ENCODE measurements at places on chromosomes 7 and 10.
A peak's percentile ranks its signal among the peaks of the same experiment; 100 is the strongest.

GRCh38 chr7:138205614-138206150, 129.4 kb downstream of the AKR1D1 start:
- DNase-seq, result no peak

DNA sequence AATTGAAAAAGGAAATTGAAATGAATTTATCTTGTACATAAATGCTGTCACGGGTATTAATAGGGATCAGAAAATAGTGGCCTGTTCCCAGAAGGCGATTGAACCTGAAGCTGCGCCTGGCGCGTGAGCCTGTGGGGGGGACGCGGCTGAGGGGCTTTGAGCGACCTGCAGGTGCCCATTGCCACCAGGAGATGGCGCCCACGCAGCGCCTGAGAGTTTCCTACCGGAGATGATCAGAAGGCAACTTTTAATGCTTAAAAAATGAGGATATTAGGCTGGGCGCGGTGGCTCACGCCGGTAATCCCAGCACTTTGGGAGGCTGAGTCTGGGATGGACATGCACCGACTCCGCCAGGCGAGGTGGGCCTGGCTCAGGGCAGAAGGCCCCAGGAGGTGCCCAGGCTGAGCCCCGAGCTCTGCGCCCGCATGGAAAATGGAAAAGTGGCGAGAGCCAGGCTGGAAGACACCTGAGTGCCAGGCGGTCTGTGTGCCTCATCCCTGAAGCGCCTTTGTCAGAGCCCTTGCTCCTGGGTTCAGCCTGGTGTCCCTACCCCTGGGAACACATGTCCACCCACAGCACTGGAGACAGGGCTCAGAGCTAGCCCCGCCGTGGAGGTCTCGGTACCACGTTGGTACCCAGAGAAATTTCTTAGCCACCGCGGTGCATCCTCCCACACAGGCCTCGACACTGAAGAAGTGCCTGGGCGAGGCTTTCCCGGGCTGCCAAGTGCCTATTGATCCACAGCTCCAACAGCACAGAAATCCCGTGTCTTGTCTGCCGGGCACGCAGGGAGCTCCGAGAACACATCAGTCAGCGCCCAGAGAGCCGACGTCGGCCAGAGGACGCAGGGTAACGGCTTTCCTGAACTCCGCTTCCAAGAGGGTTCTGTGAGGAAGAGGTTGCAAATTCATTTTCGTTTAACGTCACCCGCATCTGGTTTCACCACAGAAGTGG, 117.4 kb downstream of the INPP5A start:
- DNase-seq, result peak; percentile 84

DNA sequence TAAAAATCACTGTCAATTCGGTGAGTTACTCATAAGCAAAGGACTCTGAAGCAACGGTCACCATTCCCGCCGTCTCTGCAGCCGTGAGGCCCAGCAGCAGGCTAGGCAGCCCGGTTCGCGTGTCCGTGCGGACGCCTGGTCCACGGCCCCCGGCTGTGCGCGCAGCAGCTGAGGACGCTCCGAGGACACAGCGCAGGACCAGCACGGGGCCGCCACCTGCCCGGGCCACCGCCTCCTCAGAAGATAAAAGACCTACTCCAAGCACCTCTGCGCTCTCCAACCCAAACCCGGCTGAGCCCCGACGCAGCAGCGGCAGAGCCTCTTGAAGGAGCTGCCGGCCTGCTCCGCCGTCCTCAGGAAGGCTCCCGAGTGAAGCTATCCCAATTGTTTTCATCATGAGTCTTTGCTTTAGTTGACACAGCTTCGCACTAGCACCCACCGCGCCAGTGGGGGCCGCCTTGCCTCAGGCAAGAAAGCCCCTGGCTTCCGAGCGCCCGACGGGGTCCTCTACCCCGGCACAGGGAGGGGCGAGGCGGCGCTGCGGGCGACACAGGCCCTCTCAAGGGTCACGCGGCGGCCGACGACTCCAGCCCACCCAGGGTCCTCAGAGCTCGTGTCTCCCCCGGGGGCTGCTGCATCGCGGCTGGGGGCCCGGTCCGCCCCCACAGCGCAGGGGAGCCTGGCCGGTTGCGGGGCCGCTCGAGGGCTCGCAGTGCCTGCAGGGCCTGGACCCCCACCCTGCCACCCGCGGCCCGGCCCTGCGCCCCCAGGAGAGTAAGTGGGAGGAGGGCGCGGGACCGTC, 16.9 kb upstream of the GPR146 start:
- DNase-seq, result no peak

DNA sequence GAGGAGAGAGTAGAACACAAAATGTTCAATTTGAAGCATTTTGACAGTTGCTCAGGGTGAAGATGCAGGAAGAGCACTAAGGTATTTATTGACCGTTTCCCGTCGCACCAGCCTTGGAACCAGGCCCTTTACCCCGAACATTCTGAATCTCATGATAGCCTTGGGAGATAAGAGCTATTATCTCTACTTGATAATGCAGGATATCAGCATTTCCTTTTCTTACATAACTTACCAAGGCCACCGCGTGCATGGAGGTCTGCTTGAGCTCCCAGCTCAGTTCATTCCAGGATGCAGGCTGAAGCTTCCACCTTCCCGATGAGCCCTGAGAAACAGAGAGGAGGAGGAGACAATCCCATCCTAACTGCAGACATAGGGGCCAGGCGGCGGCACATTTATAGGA, 324.2 kb upstream of the COBL start:
- DNase-seq, result no peak

DNA sequence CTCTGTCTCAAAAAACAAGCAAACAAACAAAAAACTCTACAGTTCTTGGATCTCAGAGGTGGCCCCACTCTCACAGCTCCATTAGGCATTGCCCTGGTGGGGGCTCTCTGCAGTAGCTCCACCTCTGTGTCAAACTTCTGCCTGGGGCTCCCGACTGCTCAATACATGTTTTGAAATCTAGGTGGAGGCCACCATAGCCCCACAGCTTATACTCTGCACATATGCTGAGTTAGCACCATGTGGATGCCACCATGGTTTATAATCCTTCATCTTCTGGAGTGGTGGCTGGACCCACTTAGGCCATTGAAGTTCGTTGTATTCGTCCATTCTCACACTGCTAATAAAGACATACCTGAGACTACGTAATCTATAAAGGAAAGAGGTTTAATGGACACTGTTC, 78.4 kb downstream of the SEPTIN14 start:
- no peak for DNase-seq

- DNase-seq, result no peak
These were observed 68.1 kb downstream of the PODXL start for GRCh38 chr7:131488361-131488760.

DNA sequence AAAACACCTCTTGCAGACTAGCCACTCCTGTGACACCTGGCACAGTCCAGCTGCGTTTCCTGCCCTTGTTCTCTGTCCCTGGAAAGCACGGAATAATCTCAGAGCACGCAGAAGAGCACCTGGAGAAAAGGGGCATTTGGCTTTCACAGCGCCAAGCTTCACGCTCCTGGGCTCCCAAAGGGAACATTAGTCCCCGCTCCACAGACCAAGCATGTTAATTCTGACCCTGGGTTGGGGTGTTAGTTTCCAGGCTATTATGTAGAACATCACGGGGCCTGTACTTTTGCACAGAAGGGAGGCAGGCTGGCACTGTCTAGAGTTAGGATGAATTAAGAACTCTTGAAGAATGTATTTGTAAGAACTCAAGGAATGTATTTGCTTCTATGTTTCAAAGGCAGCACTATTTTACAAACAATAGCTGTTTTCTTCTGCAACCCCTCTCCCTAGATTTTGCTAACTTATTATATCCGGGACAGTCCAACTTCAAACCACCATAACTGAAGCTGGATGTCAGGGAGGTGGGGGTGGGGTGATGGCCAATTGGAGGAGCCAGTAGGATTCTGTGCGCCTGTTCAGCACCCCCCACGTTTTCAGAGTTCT, 62.2 kb upstream of the TRIM8 start:
- DNase-seq, result no peak

- no peak for DNase-seq
These were observed 71.7 kb downstream of the TNS3 start for GRCh38 chr7:47510192-47510591.

DNA sequence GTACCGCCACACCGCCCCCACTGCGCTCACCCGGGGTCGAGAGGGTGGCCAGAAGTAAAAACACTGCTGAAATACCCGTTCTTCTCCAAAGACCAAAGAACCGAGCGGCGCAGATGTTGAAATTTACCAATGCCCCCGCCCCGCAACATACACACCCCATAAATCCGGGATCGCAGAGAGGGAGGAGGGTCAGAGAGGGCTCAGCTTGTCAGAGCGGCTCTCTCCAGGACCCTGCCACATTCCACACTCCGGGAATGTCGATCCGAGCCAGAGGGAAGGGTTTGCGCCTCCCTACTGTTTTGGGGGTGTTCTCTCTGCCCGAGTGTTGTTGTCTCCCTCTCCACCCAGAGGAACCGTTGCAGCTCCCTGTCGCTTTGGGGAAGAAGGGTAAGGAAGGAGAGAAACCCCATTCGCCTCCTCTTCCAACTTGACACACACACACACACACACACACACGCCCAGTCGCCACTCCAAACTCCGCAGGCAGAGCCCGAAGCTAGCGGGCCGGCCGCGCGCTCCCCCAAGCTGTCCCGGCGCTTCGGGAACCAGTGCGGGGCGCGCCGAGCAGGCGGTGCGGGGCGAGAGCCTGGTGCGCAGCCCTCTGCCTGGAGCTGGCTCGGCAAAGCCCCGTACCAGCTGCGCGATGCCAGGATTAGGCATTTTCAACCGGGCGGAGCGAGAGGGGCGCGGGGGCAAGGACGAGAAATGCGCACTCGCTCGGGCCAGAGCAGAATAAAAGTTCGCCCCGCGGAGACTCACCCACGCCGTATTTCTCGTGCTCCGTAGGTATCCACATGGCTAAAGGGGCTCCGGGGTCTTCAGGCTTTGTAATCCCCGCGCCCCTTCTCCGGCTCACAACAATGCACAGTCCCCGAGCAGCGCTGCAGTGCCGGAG, 609 bp downstream of the DOCK4 start:
- DNase-seq, result peak; percentile 26

- peak; percentile 18 for DNase-seq
These were observed 1.5 kb downstream of the DOCK4 start for GRCh38 chr7:112204499-112205342.

DNA sequence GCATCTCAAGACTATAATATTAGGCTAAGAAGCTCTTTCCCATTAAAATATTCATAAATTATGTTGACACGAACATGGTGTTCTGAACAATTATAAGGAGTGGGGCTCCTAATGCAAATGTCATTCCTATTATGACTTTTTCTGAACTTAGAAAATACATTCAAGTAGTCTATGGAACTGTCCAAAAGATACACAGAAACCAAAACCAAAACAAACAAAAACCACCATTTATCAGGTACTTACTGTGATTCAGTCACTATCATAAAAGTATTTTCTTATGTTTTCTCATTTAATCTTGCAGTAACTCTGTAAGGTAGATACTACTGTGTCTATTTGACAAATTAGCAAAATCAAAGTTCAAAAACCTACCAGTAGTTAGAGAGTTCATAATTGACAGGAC, 406.8 kb downstream of the GFRA1 start:
- DNase-seq, result no peak

GRCh38 chr10:52541006-52541473, 227.0 kb downstream of the DKK1 start:
- DNase-seq, result no peak

DNA sequence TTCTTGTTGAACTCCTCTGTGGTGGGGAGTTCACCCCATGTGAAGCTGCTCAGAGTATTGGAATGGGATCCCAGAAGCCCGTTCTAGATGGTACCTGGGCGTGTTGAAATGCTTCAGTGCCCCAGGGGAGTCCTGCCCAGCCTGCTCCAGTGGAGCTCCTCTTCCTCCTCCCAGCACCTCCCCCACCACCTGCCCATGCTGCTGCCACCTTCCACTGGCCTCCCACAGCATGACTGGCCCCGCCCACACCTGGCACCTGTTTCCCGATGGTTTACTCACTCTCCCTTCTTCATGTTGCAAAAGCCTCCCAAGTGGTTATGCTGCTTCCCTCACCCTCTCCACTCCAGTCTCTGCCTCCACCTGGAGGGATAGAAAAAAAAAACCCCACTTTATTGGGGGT, 32.2 kb upstream of the PCBD1 start:
- DNase-seq, result no peak

GRCh38 chr10:19184891-19185290, 136.3 kb downstream of the MALRD1 start:
- no peak for DNase-seq

DNA sequence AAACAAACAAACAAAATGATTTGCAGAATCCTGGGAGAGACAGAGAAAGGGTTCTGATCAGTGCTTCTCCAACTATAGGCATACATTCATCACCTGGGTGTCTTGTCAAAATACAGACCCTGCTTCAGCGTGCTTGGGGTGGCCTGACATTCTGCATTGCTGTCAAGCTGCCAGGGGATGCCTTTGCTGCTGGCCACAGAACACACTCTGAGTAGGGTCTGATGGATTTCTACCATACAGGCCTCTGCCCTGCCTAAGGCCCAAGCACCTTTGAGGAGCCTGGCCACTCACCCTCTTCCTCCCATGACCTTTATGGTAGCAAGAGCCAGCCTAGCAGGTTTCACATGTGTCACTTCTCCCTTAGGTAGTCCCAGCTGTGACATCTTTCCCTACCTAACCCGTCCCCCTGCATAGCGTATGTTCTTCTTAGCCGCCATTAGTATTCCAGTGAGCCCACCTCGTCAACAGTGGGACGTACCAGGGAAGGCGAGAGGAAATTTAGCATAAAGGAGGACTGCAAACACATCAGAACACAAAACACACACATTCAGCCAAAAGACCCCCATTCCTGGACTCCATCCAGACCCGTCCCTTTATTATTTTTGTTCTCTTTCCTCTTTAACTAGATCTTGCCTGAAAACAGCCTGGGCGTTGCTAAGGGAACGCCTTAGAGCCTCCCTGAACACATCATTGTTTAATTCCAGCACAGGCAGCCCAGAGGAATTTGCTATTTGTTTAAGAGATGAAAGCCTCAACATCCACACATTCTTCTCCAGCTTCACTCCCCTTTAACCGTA, 43.9 kb upstream of the PODXL start:
- DNase-seq, result no peak

DNA sequence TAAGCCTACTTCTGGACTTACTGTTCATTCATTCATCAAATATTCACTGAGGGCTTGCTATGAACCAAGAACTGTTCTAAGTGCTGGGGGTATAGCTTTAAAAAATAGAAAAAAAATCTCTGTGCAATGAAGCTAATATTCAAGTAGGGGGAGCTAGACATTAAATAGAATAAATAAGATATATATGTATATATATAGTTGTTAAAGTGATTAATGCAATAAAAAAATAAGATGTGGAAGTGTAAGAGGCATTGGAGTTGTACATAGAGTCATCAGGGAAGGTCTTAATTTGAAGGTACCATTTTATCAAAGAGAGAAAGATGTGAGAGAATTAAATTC, 181.2 kb upstream of the AGR3 start:
- DNase-seq, result no peak

GRCh38 chr7:154532771-154533170, 470.2 kb downstream of the PAXIP1 start:
- no peak for DNase-seq
